ENCODE measurements at places on chromosomes 1 and 21.

DNA sequence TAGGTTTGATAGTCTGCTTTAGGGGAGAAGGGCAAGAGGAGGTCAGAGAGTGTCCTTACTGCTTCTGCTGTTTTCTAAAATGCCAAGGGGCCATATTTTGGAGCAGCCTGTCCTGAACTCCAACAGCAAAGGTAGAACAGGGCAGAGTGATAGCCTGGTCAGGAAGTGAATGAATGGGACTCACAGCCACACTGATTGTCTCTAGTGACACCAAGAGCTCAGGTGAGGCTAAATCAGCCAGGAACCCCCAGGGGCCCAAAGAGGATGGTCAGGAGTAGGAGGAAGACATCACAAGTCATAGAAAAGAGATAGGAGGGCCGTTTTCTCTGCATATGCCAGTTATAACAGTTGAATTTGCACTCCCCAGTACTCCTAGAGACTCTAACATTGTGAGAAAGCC, 97.4 kb upstream of the DUSP10 start:
- DNase-seq: no peak

GRCh38 chr1:101137144-101138126, 99.4 kb upstream of the S1PR1 start:
- no peak for DNase-seq

- DNase-seq: no peak
These were observed 28.9 kb downstream of the OLFM3 start for GRCh38 chr1:101967871-101968270.

DNA sequence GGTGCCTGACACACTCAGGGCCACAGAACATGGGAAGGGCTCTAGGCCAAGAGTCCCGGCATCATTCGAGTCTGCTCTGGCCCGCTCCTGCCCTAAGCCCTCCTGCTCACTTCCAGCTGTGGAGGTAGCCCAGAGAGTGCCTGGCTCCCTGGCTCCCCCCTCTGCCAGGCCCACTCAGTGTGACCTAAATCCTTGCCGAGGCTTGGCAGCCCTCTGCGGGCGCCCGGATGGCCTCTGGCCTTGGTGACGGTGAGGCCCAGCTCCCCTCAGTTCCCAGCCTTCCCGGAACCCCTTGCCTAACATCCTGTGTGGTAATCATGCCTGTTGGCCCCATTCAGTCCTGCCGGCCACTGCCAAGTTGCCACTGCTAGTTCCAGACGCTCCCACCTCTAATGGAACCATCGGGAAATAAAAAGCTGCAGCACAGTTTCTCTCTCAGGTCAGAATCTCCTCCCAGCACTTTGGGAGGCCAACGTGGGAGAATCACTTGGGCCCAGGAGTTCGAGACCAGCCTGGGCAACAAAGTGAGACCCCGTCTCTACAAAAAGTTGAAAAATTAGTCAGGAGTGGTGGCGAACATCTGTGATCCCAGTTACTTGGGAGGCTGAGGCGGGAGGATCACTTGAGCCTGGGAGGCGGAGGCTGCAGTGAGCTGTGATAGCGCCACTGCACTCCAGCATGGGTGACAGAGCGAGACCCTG, 1.2 kb upstream of the H6PD start:
- DNase-seq: no peak

GRCh38 chr1:160544647-160545046, 21.6 kb upstream of the SLAMF6 start:
- DNase-seq: no peak

GRCh38 chr1:115057661-115058254, 28.1 kb downstream of the TSHB start:
- DNase-seq: no peak

GRCh38 chr1:220425852-220426251, 102.1 kb upstream of the MARK1 start:
- no peak for DNase-seq

GRCh38 chr1:90722874-90723589, 5.9 kb upstream of the BARHL2 start:
- no peak for DNase-seq

GRCh38 chr1:244833734-244834542, 1.5 kb upstream of the COX20 start:
- peak; percentile 71 for DNase-seq

- peak; percentile 67 for DNase-seq
These were observed 402 bp upstream of the AK4 start for GRCh38 chr1:65147424-65148177.

GRCh38 chr1:29687601-29688244, 451.4 kb downstream of the PTPRU start:
- no peak for DNase-seq
